ENCODE measurements at places on chromosomes 7 and 10.
A peak's percentile ranks its signal among the peaks of the same experiment; 100 is the strongest.

GRCh38 chr7:153433223-153433622 is 619.0 kb upstream of the DPP6 start:
- no peak for DNase-seq

- peak; percentile 94 for DNase-seq
These were observed 23.7 kb upstream of the MRC1 start for GRCh38 chr10:17785276-17785930.

GRCh38 chr10:64379898-64380297 is 858.7 kb downstream of the REEP3 start:
- DNase-seq, result no peak

DNA sequence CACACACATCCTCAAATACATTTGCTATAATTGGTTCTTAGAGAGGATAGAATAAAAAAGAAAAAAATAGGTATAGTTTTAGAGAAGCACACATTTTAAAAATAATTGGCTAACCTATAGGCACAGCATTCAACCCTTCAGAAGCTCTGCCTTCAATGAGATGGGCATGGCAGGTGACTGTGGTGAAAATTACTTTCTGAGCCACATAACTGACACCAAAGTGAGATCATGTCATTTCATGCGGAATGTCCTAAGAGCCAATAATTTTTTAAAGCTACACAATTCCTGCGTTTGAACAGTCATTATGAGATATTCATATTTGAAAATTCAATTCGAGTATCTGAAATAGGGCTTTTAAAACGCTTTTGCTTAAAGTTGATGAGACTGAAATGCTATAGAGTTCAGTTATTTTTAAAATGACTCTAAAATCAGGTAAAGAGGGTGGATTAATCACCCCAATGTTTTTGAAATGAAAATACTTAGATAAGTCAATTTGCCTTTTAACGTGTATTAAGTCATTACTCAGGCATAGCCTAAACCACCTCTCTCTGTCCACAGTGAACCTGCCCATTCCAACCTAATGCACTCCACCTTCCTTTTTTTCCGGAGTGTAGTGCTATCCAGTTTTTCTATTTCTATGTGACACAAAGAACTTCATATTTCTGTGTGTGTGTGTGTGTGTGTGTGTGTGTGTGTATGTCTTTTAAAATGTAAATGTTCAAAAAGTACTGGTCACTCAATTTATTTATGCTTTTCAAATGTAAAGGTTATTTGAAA is 6.1 kb downstream of the RELN start:
- DNase-seq, result no peak

DNA sequence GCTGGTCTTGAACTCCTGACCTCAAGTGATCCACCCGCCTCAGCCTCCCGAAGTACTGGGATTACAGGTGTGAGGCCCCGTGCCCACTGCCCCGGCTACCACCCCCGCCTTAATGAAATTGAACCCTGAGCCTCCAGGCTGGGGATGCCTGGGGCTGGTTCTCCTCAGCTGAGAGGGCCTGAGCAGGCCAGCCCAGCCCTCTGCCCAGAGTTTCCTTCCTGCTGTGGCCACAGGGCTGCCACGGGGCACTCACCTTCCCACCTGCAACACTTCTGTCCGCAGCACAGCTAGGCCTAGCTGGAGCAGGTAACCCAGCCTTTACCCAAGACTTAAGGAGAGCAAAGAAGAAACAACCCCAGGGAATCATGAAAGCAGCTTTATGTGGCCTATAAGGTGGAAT is 78.1 kb upstream of the ANLN start:
- DNase-seq, result no peak

DNA sequence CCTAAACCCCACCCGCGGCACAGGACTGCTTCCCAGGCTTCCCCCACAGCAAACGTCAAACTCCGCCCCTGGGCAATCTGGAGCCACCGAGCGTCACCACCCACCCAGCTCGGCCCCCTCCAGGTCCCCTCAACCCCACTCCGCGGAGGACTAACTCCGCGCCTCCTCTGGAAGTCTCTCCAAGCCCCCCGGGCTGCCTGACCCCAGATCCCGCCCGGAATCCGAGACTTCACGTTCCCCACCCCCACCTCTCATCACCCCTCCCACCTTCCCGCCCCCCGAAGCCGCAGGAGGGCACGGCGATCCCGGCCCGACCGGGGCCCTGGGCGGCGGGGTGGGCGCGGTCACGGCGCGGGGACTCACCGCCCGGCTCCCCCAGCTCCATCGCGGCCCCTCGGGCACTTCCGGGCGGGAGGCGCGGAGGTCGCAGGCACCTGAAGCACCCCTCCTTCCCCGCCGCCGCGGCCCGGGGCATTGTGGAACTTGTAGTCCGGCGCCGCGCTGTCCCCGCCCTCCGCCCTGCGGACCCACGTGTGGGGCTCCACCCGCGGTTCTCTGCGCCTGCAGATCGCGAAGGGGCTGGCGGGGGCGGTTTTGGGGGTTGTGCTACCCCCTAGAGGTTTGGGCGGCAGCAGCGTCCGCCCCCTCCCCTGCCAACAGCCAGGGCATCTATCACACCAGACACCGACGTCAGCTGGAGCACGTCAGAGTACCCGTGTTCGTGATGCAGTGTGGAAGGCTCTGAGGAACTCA is at the start of gene TMUB1:
Gene TMUB1 (minus strand): TSS at position 423 of the 753 bp plus-strand sequence. CDS start 930 bp downstream, outside the sequence.
- peak; percentile 67 for DNase-seq

- DNase-seq, result no peak
These were observed 123.0 kb downstream of the GRK5 start for GRCh38 chr10:119330342-119330741.

DNA sequence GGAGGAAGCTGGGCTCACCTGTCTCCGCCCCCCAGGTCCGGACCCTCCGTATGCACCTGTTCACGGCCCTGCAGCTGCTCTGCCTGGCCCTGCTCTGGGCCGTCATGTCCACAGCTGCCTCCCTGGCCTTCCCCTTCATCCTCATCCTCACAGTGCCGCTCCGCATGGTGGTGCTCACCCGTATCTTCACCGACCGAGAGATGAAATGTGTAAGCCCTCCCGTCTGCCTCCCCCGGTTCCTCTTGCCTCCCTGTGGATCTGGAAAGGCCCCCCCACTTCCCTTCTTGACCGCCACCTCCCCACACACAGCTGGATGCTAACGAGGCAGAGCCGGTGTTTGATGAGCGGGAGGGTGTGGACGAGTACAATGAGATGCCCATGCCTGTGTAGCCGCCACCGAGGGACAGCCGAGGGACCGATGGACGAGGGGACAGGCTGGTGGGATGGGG is 4.6 kb downstream of the FASTK start:
- DNase-seq, result no peak

GRCh38 chr10:49153971-49154370 is 20.1 kb upstream of the FAM170B start:
- DNase-seq, result no peak

GRCh38 chr10:110358869-110359629 is 54.3 kb upstream of the SMNDC1 start:
- DNase-seq, result no peak

GRCh38 chr7:1928645-1929348 is 258.7 kb downstream of the ELFN1 start:
- no peak for DNase-seq

DNA sequence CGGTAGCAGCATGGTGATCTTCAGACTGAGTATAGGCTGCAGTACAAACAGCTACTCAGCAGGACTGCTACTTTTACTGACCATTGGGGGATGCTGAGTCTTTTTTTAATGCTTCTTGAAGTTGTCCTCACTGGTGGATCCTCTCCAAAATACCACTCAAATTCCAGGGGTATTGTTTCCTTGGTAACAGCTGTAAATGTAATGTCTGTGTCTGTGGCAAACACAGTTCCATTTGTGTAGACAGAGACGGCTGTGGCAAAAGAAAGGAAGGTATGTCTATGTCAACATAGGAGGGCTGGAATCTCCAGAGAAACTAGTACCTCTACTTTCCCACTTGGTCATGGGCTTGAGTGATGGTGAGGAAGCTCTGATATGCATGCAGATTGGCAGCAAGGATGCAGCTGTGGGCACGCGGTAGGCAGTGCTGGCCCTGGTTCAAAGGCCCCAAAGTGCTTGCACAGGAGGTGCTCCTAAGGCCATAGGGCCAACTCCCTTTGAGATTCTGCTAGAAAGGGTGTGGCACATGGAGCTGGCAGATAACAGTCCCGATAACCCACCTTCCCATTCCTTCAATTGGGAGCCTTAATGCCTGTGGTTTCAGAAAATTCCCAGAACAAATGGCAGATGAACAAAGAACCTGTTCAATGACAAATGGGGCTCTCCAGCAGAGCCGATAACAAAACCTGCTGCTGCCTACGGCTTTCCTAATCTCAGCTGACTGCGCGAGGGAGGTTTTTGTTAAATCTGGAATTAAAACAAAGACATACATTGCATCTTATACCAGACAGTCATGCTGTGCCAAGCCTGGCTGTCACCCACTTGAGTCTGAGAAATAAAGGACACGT is 43.0 kb downstream of the PKD1L1 start:
- no peak for DNase-seq

DNA sequence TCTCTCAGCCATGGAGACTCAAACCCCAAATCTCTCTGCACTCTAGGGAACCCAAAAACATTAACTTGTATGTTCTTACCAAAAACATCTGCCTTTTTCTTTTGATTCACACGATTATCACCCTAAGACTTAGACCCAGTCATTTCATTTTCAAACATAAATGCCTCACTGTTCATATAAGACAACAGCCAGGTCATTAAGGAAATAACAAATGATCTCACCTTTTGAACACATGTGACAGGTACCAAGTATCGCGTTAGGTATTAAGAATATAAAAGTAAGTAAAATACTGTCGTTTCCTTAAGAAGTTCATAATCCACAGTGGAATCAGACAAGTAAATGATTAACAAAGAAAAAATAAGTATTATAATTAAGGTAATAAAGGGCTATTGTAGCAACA is 8.8 kb downstream of the TM9SF3 start:
- DNase-seq, result no peak

DNA sequence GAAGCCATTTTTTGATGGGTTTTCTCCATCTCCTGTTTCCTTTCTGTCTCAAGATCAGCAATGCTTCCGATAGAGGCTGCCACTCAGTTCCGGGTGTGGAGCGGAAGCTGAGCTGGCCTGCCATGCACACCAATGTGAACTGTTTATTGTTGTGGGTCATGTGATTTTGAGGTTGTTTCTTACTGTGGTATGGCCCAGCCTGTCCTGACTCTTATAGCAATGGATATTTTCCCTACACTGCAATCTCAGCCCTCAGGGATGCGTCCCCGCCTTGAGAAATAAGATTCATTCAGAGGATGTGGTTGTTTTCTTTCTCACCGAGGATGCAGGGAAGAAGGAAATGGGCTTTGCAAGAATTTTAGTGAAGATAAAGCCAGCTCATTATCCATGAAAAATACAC is 134.7 kb downstream of the PFKFB3 start:
- DNase-seq, result no peak

DNA sequence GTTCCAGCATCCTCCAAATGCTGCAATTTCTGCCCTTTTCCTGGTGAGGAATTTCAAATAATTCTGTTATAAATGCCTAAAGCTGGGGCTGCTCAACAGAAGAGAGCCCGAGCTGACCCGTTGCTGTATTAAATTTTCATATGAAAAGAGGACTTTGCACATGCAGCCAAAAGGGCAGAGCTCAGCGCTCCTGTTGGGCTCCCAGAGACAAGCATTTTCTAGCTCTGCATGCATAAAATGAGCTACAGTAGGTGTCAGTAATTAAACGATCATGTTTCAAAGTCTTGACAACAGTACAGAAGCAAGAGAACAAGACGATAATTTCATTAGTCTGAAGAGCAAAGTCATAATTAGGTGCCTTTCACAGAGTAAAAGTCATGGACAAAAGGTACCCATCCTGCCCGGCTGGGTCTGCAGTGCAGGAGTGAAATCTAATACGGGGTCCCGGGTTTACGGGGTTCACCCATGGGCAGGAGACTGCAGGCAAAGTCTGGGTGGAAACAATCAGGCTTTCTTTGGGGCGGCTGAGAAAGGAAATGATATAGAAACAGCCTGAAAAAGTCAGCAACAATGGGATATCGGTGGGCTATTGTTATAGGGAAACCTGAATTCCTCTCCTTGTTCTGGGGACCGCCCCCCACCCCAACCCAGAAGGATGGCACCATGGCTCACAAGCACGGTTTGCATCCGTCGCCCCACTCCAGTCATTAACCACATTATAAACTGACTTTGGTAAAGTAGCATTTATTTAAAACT is 66.0 kb downstream of the EBF3 start:
- no peak for DNase-seq

DNA sequence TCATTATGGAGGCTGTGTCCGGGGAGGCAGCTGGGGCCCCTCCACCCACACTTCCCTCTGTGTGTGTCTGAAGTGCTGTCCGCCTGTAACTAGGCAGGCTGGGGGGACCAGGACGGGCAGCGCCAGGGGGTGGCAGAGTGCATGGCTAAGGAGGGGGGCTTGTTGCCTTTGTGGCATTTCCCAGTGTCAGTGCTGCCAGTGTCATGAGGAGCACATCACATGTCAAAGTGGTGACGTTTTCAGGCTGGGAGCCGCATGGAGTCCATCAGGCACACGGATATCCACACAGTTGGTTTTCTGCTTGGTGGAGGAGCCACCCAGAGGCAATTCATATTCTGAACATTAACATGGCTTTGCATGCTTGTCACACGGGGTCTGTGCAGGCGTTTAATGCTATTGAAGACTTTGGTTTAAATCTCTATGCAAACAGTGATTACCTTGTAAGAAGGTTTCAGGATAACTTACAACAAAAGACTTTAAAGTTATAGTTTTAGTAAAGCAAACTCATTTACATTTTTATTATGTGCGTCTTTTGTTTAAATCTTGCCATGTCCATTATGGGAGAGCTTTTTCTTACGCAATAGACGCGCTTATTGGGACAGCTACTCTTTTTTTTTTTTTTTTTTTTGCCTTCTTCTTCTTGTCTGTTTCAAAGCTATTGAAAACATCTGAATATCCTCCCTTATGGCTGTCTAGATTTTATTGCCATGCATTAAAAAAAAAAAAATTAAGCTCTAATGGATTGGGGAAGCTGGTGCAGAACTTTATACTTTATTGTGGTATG is 52.9 kb downstream of the C10orf67 start:
- DNase-seq, result no peak

GRCh38 chr10:119350502-119351097 is 143.2 kb downstream of the GRK5 start:
- DNase-seq, result no peak
